ENCODE measurements at places on chromosomes 5 and 9.

DNA sequence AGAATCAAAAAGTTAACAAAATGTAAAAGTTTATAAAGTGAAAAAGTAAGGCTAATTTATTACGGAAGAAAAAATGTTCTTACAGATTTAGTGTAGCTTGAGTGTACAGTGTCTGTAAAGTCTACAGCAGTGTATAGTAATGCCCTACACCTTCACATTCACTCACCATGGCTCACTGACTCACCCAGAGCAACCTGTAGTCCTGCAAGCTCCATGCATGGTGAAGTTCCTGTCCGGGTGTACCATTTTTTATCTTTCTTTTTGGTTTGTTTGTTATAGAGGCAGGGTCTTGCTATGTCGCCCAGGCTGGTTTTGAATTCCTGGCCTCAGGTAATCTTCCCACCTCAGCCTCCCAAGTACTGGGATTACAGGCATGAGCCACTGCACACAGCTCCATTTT, 93.6 kb downstream of the MED27 start:
- no peak for DNase-seq

- DNase-seq = peak; percentile 66
Observed at GRCh38 chr9:128902351-128903078, 18.3 kb upstream of the PHYHD1 start.

- DNase-seq = no peak
Observed at GRCh38 chr5:4570047-4570995, 569.8 kb upstream of the ADAMTS16 start.

GRCh38 chr5:138760448-138761110, 7.4 kb downstream of the CTNNA1 start:
- no peak for DNase-seq

- DNase-seq = no peak
Observed at GRCh38 chr5:135235551-135236227, 163.3 kb downstream of the MACROH2A1 start.

- DNase-seq = no peak
Observed at GRCh38 chr5:39765366-39765765, 340.6 kb upstream of the DAB2 start.
